Kidney glomerular epithelial cell (primary cell): ENCODE measurements at places on chromosomes 3 and 15.

DNA sequence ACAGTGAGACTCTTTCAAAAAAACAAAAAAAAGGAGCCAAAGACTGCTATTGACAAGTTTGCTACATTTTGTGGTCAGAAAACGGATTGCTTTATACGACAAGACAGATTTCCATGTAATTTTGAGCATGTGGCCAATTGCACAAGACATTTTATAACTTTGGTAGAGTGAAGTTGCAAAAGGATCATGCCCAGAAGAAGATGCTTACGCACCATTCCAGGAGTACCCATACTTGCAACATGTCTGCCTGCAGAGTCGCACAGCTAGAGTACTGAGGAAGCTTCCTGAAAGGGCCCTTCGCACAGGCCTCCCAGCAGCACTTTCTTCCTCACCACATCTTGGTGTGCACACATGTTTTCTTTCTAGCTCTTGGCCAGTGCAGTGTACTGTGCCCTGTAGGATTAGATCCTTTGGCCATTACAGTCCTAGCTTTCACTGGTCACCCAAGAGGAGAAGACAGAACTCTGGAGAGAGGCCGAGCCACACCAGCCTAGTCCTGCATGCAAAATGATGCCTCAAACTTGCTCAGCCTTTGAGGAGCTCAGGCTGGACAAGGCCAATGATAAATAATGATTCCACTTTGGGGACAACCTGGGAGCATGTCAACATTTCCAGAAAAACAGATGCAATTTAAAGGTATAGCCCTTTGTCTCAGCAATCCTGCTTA is 11.7 kb downstream of the CHDH start:
- no peak for DNase-seq

GRCh38 chr3:149815321-149815720 is 2.3 kb downstream of the RNF13 start:
- no peak for DNase-seq

DNA sequence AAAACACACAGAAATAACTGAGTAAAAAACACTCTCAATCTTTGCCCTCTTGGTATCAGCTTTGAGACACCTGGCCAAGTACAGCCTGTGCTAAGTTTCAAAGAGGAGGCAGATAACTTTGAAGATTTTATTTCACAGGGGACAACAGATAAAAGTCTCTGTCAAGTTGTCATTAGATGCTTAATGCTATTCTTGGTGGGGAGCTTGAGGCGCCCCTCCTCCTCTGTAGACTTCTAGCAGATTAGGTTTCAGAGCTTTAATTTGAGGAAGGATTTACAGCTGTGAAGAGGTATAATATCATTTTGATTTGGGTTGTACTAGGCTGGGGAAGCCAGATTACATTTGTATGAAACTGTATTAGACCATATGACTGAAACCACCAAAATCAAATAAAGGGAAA is 620.3 kb downstream of the FHIT start:
- DNase-seq, result no peak

GRCh38 chr3:138059261-138059660 is 49.3 kb downstream of the CLDN18 start:
- no peak for DNase-seq

- peak; percentile 40 for DNase-seq
Observed at GRCh38 chr3:152026033-152026556, 152.7 kb downstream of the SUCNR1 start.

- no peak for DNase-seq
Observed at GRCh38 chr15:101676921-101677329, 24.7 kb upstream of the TM2D3 start.

DNA sequence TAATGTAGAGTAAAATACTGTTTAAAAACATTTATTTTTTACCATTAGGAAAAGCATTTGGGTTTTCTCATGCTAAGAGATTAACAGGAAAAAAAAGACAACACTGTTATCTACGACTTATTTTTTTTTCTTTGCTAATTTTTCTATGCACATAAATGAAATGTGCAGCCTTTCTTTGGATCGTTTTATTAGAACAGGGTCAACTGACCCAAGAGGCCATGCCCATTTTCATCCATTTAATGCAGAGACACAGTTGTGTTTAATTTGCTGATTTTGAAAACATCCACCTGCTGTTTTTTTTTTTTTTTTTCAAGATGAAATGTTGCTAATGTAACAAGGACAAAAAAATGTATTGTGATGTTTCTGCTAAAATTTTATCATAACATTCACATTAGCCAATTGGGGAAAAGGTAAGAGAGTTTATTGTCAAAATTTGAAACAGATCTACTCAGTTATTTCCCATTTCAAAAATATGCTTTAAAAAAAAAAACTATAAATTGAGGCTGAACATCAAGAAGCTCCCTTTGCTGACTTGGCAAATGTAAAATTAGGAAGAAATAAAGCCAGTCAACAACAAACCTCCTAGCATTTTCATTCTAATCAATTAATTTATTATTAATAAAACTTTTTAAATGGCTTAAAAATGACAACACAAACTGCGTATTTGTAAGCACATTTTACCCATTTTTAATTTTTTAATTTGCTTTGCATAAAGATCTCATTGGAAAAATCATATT is 485.2 kb downstream of the ROBO2 start:
- DNase-seq, result no peak

GRCh38 chr3:119437691-119438258 is 25.6 kb downstream of the TMEM39A start:
- DNase-seq, result no peak

- no peak for DNase-seq
Observed at GRCh38 chr3:126499401-126499800, 18.2 kb downstream of the UROC1 start.

GRCh38 chr3:123287051-123287961 is 85.6 kb downstream of the SEC22A start:
- DNase-seq, result no peak

GRCh38 chr3:73603762-73604171 is 21.0 kb downstream of the PDZRN3 start:
- DNase-seq, result no peak

- no peak for DNase-seq
Observed at GRCh38 chr3:158535918-158536317, 35.1 kb upstream of the MLF1 start.

GRCh38 chr15:35533130-35534110 is 12.5 kb downstream of the DPH6 start:
- no peak for DNase-seq

GRCh38 chr15:78726870-78727551 is 84.3 kb downstream of the ADAMTS7 start:
- DNase-seq, result no peak

DNA sequence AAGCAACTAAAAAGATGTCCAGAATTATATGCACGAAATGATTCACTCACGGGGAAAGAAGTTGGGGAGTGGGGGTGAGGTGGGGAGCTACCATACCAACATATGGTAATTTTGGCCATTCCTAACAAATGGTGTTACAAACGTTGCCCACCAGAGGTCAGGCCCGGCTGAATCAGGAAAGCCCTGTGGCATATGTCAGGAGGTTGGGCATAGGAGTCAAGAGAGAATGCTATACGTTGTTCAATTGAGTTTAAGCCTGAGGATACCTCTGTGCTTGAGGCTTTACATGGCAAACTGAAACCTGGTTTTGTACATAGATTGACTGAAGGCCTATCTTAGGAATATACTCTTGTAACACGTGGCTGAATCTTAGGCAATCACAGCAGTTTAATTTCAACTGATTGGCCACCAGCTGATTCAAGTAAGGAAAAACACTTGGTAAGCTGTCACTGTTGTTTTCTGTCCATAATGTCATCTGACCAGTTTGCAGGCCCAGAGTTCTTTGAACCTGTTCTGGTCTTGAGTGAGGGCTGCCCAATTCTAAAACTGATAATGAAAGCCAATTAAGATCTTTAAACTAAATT is 23.4 kb upstream of the SLC2A2 start:
- peak; percentile 57 for DNase-seq

DNA sequence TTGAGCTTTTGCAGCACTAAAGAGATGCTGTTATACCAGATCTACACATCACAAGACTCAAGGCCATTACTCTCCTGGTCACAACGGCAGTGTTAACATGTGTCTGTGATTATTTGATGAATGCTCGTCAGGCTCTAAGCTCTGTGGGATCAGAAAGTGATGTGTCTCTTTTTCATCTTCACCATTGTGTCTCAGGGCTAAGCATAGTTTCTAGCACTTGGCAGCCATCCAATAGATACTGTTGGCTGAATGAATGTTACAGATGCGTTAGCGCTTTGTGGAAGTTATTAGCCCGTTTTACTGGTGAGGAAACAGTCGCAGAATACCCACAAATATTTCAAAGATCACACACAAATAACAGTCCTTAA is 1.2 kb upstream of the FAM81A start:
- DNase-seq, result no peak

DNA sequence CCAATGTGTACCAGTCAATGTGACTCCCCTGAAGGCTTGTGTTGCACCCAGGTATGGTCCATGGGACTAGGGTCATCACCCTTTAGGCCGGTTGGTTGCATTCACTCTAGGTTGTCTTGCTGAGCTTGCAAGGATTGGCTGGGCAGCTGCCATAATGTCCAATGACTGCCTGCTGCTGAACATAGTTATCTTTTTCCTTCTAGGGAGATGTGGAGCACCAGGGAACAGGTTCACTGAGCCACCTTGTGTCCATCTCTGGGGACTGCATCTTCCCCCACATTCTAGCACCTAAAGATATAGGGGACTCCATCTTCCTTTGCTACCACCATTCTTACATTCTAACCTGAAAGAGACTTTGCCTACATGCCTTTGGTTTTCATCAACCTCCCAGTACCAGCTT is 580.4 kb upstream of the TBL1XR1 start:
- peak; percentile 49 for DNase-seq

GRCh38 chr15:88401251-88401995 is 65.8 kb downstream of the MRPL46 start:
- no peak for DNase-seq

- DNase-seq, result no peak
Observed at GRCh38 chr3:11778248-11778647, 68.4 kb downstream of the TAMM41 start.

- no peak for DNase-seq
Observed at GRCh38 chr3:4795905-4796304, 183.3 kb upstream of the BHLHE40 start.

DNA sequence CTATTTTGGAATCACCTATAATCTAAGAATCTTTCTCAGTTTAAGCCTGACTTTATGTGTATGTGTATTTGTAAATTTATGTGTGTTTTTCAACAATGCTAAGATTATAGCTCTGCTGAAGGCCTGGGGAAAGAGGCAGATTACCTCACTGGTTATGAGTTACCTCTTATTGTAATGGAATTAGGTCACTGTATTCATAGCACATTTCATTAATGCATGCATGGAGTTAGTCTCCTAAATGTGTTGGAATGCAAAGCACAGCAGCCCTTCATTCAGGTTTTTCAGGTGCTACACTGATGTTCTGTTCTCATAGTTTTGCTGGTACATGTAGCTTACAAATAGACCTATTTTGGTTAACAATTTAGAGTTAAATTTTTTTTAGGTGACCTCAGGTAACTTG is 9.5 kb downstream of the GPR87 start:
- DNase-seq, result no peak

GRCh38 chr15:68807249-68807648 is 13.4 kb downstream of the ANP32A start:
- DNase-seq, result no peak

- no peak for DNase-seq
Observed at GRCh38 chr3:41126472-41126871, 72.8 kb upstream of the CTNNB1 start.

DNA sequence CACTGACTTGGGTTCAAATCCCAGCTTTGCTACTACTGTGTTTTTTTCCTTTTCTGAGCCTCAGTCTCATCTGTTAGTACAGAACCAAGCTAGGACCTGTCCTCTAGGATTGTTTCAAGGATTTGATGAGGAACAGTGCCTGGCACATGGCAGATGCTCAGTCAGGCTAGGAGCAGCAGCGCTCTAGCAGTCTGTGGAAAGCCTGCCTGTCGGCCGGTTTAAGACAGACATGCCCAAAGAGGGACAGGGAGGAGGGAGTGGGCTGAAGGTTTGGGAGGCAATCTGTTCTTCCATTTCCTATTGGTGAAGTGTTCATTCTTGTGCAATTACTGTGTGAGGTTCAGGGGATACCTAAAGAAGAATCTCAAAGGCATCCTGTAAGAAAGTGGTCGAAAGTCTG is 35.1 kb upstream of the RGMA start:
- DNase-seq, result no peak

- peak; percentile 47 for DNase-seq
Observed at GRCh38 chr3:43854283-43854682, 163.5 kb downstream of the ABHD5 start.

DNA sequence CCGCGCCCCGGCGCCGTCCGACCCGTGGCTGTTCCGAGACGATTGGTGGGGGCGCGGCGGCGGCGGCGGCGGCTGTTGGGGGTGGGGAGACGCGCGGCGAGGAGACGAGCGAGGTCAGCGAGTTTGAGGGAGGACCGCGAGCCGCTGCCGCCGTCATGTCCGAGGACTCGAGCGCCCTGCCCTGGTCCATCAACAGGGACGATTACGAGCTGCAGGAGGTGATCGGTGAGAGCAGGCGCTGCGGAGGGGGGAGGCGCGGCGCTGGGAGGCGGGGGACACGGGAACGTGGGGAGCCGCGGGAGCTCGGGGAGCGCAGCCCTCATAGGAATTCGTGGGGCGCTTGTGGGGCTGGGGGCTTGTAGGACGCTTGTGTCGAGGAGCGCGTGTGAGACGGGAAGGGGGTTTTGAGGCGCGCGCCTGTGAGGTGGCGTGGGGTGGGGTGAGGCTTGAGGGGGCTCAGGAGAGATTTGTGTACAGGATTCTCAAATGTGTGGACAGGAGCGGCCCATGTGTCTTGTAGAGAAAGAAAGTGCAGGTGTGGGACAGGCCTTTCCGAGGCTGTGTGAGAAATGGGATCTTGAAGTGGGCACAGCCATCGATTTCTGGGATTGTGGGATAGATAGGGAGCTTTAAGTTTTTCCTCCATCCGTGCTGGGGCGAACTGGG is 518 bp downstream of the OXSR1 start:
- peak; percentile 51 for DNase-seq

GRCh38 chr3:13608969-13609725 is 60.2 kb downstream of the FBLN2 start:
- DNase-seq, result no peak

- DNase-seq, result no peak
Observed at GRCh38 chr3:22920006-22920405, 283.1 kb upstream of the UBE2E2 start.

- DNase-seq, result no peak
Observed at GRCh38 chr3:82475306-82475705, 713.9 kb upstream of the GBE1 start.

- no peak for DNase-seq
Observed at GRCh38 chr3:129161860-129162271, 1.0 kb upstream of the ISY1 start.

GRCh38 chr3:149506965-149507364 is 32.5 kb downstream of the TM4SF4 start:
- DNase-seq, result no peak

DNA sequence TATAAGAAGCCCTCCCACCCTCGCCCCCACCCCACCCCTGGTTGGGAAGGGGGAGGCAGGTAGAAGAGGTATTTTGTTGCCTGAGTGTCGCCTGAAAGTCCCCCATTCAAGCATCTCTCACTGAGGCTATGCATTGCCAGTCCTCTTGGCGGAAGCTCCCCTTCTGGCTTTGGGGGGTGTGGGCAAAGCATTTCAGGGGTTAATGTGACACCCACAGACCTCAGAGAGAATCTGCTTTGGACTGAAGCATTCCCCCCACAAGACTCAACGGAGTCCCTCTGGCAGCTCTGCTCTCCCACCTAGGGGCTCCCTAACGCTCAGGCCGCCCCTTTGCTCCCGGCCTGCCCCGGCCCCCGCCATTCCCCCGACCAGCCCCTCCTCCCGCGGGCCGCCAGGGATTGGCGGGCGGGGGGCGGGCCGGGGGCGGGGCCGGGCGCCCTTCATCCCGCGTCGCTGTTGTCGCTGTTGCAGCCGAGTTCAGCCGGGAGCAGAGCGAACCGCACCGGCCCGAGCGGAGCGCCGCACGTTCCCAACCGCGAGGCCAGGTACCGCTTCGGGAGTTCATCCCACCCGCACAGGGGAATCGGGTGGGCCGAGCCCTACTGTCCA is at the start of gene SLC38A3:
TSS of gene SLC38A3 (plus strand) at position 468 of the 609 bp plus-strand sequence. CDS start 8,929 bp downstream, outside the sequence.
- no peak for DNase-seq
